Muscle of arm (tissue), 14 donors: ENCODE measurements at places on chromosomes 11 and 22.

DNA sequence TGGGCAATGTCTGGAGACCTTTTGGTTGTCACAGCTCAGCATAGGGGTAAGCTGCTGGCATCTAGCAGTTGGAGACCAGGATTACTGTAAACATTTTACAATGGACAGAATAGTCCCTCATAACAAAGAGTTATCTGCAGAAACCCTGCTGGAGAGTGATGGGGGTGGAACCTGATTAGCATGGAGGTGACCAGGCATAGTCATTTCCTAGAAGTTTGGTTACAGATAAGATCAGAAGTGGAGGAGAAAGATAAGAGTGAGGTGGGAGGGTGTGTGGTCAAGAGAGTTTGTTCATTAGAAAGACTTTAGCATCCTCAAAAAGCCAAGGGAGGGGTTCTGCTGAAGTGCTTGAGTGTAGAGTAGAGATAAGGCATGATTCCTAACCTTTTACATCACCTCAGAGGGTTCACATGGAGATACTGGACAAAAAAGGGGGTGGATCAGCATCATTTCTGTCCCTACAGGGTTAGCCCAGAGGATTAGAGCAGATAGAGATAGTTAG is 38.8 kb downstream of the PRDM11 start:
- no peak for DNase-seq

- no peak for DNase-seq
Observed at GRCh38 chr11:22991196-22991595, 130.9 kb upstream of the CCDC179 start.

GRCh38 chr22:19818324-19819207 is 36.1 kb downstream of the GNB1L start:
- DNase-seq, result no peak

GRCh38 chr11:123775289-123775688 is 21.0 kb upstream of the OR6X1 start:
- DNase-seq, result no peak
